ENCODE measurements at places on chromosomes 7 and 10.

- no peak for DNase-seq
These were observed 830 bp upstream of the BMI1 start for GRCh38 chr10:22319980-22320558.

DNA sequence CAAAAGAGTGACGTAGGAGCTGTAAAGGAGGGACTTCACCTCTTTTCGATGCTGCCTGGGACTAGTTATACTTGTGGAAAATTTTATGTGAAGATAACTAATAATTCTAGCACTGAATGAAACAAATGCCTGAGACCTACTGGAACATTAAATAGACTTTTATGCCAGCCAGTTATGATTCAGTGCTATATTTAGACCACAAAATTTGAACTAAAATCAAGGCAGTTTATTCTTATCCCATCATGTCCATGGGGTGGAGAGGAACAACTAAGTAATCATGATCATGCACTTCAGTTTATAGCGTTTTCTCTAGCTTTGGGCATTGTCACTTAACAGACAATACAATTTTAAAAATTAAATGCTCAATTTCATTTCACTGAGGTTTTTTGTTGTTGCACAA is 76.7 kb downstream of the ZEB1 start:
- no peak for DNase-seq

- DNase-seq: no peak
These were observed 29.8 kb downstream of the CALCR start for GRCh38 chr7:93544691-93545090.

DNA sequence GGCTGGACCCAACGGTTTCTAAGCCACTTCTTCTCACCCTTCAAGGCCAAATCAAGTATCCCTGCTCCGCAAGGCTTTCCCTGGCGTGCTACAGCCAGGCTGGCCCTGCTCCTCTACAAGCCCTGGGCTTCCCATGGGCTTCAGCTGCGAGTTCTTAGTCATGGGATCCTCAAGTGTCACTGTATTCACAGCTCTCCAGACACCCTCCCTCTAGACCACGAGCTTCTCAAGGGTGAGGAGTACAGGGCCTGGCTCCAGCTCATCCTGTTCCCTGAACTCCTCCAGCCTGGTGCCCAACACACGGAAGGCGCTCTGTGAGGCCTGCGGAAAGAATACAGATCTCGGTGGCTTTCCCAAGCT is 38.8 kb downstream of the FAM53B start:
- DNase-seq: no peak

- DNase-seq: no peak
These were observed 97.8 kb upstream of the SEC61G start for GRCh38 chr7:54856856-54857255.

- no peak for DNase-seq
These were observed 16.1 kb upstream of the FKBP9 start for GRCh38 chr7:32941181-32941580.

- DNase-seq: no peak
These were observed 17.1 kb downstream of the OGDHL start for GRCh38 chr10:49744924-49745605.

- no peak for DNase-seq
These were observed 29.1 kb upstream of the CALD1 start for GRCh38 chr7:134750083-134751062.

DNA sequence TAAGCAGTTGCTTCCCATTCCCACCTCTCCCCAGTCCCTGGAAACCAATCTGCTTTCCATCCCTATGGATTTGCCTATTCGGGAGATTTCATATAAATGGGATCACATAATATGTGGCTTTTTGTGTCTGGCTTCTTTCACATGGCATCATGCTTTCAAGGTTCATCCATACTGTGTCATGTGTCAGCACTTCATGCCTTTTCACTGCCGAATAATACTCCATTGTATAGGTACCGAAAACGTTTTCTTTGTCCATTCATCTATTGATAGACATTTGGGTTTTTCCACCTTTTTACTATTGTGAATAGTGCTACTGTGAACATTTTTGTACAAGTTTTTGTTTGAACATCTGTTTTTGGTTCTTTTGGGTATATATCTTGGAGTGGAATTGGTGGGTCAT is 12.5 kb downstream of the RBM20 start:
- DNase-seq: no peak

GRCh38 chr10:73858013-73858708 is 16.2 kb downstream of the CAMK2G start:
- no peak for DNase-seq

DNA sequence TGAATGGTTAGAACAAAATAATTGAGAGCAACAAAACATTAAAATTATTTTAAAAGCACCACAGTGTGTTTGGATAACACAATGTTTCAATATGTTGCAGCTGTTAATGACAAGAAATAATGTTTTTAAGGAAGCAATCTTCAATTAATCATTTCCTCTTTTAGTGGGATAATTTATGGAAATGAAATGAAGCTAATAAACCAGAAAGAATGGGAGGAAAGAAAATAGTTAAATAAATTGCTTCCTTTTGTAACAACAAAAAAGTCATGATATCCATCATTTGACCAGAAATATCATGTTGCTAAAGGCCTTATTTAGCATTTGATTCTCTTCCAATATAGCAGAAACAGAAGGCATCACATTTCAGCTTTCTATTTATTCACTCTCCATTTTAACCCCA is 224.5 kb downstream of the SEMA3A start:
- no peak for DNase-seq

DNA sequence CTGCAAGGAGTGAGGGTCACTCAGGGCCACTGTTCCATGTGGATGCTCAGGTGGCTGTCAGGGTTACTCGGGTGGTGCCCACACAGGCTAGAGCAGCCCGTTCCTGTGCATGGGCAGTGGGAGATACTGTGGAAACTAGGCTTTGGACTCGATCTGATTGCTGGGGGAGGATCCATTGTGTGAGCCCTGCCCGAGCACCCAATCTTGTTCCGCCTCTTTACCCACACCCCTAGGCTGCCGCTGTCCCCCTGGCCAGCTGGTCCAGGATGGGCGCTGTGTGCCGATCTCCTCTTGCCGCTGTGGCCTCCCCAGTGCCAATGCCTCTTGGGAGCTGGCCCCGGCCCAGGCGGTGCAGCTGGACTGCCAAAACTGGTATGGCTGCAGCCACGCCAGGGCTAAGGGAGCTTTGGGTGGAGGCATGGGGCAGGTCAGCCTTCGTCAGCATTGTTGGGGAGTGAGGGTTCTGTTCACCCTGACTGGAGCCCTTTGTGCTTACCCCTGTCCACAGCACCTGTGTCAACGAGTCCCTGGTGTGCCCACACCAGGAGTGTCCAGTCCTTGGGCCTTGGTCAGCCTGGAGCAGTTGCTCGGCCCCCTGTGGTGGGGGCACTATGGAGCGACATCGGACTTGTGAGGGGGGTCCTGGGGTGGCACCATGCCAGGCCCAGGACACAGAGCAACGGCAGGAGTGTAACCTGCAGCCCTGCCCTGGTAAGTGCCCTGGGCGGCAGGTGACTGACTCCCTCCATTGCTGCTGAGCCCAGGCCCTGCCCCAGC is 12.4 kb upstream of the ZNF862 start:
- no peak for DNase-seq

DNA sequence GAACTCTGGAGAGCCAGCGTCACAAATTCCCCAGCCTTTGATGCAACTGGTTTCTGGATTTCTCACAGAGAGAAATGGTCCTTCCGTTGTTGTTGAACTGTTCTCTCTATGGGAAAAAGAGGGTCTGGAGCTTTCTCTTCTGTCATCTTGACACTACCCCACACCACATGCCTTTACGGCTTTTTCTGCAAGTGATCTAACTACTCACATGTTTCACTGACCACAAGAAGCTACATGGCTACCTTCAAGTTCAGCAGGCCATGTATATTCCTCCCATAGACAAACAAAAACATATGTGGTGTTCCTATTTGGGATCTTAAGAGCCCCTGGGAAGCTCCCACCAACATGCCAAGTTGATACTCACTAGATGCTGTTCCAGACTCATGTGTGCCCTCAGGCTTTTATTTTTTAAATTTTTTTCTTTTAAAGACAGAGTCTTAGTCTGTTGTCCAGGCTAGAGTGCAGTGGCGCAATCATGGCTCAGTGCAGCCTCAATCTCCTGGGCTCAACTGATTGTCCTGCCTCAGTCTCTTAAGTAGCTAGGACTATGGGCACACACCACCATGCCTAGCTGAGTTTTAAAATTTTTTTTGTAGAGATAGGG is 72.0 kb downstream of the RNF216 start:
- no peak for DNase-seq

DNA sequence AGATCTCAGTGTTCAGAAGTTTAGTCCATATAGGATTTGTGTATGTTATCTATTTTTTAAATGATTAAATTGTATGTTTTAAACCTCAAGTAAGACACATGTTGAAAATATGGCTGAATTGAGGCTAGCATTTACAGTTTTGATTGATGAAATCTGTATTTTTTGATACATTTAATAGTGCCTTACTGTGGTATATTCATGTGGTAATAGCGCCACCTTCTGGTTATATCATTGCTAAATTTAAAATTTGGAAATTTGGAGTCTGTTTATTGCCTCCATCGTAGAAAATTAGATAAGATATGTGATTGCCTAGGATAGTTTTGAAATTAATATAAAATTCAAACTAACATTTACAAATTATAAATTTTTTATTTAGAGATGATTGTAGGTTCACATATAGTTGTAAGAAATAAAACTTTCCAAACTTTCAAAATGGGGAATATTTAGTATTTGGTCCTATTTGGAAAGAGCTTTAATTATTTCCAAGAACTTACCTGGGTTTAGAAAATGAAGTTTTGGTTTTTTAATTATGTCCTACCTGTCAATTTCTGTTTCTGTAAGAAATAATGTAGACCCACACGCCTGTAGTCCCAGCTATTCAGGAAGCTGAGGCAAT is 19.1 kb upstream of the ARMS2 start:
- DNase-seq: peak; percentile 11

- no peak for DNase-seq
These were observed 66.4 kb upstream of the SORCS1 start for GRCh38 chr10:107230887-107231286.

DNA sequence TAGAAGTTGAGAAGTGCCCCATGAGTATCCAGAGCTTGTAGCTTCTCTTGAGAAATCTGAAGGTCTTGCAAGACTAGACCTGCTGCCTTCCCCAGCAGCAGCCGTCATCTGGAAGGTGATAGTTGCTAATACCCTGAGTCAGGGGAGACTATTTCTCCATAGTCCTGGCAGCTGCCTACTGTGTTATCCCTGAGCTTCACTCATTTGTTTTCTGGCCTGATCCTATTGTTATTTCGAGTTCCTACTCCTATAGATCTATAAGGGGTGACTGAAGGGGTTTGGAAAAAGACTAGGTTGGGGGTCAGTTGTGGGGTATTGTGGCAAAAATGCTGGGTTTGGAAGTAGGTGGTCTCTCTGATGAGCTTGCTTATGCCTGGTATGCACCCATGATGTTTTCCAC is 297.8 kb downstream of the CNTNAP2 start:
- no peak for DNase-seq

DNA sequence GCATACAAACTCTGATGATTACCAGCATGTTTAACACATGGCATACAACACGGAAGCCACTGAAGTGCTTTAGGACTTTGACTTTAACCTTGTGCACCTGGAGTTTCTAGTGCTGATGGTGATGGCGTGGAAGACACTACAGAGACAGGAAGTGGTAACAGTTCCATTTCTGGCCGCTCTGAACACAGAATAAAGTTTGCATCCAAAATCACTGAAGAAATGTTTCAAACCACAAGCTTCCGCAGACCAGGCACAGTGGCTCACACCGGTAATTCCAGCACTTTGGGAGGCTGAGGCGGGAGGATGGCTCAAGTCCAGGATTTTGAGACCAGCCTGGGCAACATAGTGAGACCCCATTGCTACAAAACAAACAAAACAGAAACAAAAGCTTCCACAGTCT is 40.3 kb upstream of the TNPO3 start:
- no peak for DNase-seq

- DNase-seq: no peak
These were observed 7.1 kb upstream of the ZNF117 start for GRCh38 chr7:64997927-64998391.

DNA sequence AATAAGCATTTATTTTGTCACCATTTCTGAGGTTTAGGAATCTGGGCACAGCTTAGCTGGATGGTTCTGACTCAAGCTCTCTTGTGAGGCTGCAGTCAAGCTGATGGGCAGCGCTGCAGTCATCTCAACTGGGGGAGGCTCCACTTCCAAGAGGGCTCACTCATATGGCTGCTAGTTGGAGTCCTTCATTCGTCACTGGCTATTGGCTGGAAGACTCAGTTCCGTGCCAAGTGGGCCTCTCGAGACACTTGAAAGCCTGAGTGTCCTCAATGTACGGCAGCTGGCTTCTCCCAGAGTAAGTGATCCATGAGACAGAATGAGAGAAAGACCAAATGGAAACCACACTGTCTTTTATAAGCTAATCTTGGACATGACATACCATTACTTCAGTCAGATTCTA is 21.6 kb upstream of the COL13A1 start:
- DNase-seq: no peak

DNA sequence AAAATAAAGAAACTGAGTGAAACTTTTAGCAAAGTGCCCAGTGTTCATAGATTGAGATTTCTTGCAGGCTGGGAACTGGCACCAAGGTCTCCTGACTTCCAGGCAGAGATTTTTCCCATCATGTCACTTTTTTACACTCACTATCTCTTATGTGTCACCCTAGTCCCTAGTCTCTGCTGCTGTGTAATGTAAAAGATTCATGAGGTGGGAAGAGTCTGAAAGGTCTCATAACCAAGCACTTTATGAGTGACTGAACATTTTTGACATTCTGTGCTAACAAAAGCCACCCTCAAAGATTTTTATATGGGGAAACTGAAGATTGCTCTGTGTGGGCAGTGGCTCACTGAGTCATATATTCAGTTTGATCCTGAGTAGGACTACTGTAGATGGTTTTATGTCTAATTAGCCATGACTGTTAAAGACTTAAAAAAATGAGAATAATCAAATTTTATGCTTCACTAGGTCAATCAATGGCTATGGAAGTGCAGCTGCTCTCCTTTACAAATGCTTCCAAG is 900.3 kb upstream of the SORCS1 start:
- DNase-seq: no peak

DNA sequence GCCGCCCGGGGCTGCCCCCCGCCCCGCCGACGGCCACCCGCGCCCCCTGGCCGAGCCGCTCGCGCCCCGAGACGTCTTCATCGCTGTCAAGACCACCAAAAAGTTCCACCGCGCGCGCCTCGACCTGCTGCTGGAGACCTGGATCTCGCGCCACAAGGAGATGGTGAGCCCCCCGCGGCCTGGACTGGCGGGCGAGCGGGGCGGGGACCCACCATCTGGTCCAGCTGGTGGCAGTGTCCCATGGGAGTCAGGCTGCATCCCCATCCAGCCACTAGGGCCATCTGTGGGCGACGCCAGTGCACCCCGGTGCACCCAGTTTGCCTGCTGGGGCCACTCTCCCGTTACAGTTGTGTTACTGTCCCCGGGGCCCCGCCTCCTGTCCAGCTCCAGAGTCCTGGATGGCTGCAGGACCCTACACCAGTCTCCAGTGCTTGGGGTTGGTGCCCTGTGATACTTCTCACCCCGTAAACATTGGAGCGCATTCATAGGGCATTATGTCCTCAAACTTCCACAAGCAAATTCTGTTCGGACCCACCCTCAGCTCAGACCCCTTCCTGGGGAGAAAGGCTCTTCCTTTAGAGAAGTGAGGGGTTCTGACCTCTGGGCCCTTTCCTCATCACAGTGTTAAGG is 672 bp downstream of the LFNG start:
- DNase-seq: no peak
